ENCODE measurements at places on chromosomes 2 and 18. TPM values are rescaled to one million over a fixed set of nuclear protein-coding genes. Genes with fewer than 3 reads are reported as not detected.

GPR35 gene
- 6.3 TPM for total RNA-seq

SKOR2 gene
- not detected for total RNA-seq

MEP1B gene
- not detected for total RNA-seq

ZSWIM2 gene
- total RNA-seq = not detected

CHRNG gene
- total RNA-seq = not detected

REV1 gene
- total RNA-seq = 62.0 TPM

TUBB8B gene
- not detected for total RNA-seq

CNDP1 gene
- not detected for total RNA-seq

CCDC150 gene
- 0.44 TPM for total RNA-seq

TNFRSF11A gene
- total RNA-seq = 1.3 TPM

SERPINB3 gene
- not detected for total RNA-seq

RBMS1 gene
- 103 TPM for total RNA-seq

KCNE4 gene
- not detected for total RNA-seq

CDH20 gene
- not detected for total RNA-seq

EMILIN2 gene
- 11.4 TPM for total RNA-seq

VIT gene
- total RNA-seq = not detected

FABP1 gene
- total RNA-seq = not detected

TCF4 gene
- 0.93 TPM for total RNA-seq

GCG gene
- total RNA-seq = not detected

AGPS gene
- total RNA-seq = 29.7 TPM

TTN gene
- total RNA-seq = 8.1 TPM

SCN7A gene
- not detected for total RNA-seq

CDH19 gene
- total RNA-seq = not detected

ERCC3 gene
- total RNA-seq = 62.9 TPM

STON1 gene
- total RNA-seq = 3.1 TPM

PASK gene
- 290 TPM for total RNA-seq

POTEJ gene
- total RNA-seq = not detected

Data from CD4-positive, alpha-beta memory T cell (primary cell).